ENCODE measurements at places on chromosomes 13 and 19.

DNA sequence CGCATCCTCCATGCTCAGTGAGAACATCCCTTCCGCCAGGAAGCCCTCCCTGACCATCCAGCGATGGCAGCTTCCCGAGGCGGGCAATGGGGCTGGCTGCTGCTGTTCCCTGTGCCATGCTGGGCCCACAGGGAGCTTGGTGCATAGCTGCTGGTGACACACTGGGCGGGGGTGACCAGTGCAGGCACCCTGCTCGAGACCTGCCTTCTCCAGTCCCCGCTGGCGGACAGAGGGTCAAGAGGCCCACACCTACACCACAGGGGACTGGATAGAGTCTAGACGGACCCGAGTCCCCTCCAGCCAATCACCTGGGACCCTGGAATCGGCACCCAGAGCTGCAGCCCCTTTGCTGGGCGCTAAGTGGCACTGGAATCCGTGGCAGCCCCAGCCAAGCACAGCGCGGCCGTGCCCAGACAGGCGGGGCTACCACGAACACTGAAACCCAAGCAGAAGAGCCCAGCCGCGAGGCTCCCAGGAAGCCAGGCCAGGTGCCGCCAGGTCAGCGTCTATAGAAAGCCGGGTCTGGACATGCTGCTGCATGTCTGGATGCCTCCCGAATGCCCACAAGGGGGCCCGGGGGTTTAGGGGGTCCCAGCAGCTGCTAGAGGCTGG is 9.0 kb upstream of the TBXA2R start:
- no peak for DNase-seq

GRCh38 chr13:60369242-60369641 is 27.8 kb upstream of the TDRD3 start:
- peak; percentile 7 for DNase-seq

DNA sequence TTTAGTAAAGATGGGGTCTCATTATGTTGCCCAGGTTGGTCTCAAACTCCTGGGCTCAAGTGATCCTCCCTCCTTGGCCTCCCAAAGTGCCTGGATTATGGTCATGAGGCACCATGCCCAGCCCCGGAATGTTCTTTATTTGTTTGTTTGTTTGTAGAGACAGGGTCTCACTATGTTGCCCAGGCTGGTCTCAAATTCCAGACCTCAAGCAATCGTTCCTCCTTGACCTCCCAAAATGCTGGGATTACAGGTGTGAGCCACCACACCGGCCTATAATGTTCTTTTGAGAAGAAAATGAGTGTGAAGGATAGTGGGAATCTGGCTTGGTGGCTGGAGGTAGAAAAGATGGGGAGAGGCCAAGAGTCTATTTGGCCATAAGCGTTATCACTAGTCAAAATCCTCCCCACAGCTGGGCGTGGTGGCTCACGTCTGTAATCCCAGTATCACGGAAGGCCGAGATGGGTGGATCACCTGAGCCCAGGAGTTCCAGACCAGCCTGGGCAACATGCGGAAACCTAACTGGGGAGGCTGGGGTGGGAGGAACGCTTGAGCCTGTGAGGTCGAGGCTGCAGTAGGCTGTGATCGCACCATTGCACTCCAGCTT is 5.2 kb upstream of the BBC3 start:
- DNase-seq: no peak

GRCh38 chr13:79297128-79297527 is 108.9 kb downstream of the RBM26 start:
- no peak for DNase-seq

DNA sequence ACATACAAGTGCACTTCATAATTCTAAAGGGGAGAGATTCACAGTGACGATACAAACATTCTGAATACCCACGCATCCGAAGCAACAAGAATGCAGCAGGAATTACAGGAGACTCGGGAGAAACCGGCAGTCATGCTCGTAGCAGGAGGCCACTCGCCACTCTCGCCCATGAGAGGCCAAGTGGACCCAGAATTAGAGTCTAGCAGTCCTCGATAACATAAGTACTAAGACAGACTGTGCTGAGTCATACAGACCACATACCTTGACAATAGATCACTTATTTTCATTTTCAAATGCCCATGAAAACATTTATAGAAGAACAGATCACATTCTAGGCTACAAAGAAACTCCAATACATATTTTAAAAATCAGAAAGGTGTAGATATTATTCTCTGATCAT is 299.1 kb upstream of the TSHZ3 start:
- no peak for DNase-seq

GRCh38 chr13:32086366-32086765 is 54.8 kb downstream of the FRY start:
- DNase-seq: peak; percentile 19

GRCh38 chr19:50475736-50476223 is 527 bp upstream of the EMC10 start:
- DNase-seq: no peak

DNA sequence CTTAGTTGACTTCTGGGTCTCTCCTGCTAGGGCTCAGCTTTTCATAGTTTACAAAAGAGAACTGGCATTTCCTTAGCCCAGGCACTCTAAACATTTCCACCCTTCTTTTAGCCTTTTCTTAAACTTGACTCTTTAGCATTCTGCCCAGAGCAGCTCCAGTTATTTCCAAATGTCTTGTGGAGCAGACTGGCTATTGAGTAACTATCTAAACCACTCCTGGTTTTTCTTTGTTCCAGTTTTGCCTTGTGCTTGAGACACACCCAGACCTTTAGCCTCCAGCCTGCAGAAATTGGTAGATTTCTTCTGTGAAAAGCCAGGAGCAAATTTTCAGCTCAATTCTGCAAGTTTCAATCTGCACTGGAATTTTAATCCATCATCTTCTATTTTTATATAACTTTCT is 1813.1 kb downstream of the OLFM4 start:
- no peak for DNase-seq

DNA sequence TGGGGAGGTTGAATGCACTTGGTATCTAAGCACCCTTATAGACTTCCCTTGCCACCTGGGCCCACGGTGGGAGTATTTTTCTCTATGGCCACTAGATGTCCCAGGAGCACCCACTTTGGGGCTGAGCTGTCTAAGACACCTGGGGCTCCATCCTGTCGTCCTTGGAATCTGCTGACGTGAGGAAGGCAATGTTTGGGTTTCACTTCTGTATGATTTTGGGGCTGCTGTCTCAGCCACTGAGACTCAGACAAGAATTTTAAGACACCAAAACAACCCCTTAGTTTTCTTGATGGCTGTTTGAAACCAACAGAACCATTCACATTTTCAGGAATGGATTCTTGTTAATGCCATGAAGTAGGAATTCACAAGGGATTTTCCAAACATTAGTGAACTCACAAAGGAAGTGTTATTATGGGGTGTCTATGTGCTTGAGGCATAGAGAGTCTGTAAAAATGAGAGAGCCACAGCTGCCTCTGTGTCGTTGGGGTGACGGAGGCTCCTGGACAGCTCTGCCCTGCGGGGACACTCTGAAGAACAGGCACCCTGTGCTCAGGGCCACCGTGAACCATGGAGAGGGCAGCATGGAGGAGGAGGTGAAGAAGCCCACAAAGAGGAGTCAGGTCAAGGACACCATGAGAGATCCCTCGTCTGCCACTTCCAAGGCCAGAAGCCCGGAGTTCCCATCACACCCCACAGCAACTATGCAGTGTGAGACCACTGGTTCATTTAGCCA is 106.8 kb upstream of the SPATA13 start:
- peak; percentile 73 for DNase-seq

- no peak for DNase-seq
Observed at GRCh38 chr19:5717215-5717935, 2.6 kb downstream of the LONP1 start.
